ENCODE measurements at places on chromosomes 5 and 9.

- DNase-seq, result no peak
Observed at GRCh38 chr9:137592767-137593166, 2.5 kb upstream of the ZMYND19 start.

DNA sequence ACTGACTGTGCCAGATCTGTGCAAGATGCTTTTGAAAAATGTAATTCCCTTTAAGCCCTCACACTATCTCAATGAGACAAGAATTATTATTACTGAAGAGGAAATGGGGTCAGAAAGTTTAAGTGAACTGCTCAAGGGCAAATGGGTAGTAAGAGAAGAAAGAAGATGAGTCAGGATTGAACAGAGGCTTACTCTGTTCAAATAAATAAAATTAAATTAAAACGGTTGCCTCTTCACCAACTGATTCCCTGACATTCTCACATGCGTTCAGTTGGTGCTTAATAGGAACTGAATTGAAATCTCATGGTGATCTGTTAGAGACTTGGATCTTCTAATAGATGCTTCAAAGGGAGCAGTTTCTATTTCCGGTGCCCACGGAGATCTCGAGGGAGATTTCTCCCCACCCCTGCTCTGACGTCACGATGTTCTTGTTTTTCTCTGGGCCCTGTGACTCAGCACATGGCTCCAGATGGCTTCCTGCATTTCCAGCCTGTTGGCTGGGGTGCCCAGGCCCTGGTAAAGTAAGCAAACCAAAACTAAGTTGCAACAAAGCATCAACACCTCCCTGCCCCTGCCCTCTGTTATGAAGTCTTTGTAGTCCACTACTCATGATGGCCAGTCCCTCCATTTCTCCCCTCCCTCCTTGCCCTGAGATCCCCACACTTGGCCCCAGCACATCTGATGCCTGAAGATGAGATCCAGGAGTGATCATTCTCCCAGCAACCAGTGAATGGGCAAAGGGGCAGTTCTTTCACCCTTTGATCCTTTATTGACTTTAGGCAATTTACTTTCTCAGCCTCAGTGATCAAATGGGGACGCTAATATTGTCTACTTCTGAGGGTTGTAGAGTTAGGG, 106.1 kb upstream of the CPEB4 start:
- DNase-seq, result peak; percentile 68

- DNase-seq, result no peak
Observed at GRCh38 chr5:179261301-179262125, 83.7 kb downstream of the ADAMTS2 start.

GRCh38 chr9:36064448-36065037, 27.8 kb downstream of the RECK start:
- no peak for DNase-seq

DNA sequence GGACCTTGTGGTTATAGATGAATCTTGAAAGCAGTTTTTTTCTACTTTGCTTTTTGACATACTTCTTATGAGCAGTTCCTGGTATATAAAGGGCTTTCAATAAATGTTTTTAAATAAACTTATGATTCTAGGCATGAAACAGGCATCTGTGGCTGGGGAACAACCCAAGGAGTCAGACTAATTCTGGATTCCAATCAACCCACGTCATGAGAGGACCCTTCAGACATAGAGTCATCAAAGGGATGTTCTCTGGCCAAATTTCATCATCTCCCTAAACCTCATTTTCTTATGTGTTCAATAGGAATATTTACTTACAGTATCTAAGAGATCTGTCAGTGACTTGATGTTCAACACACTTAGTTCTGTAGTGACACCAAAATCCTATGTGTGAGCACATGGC, 243.8 kb upstream of the ZNF462 start:
- peak; percentile 8 for DNase-seq

DNA sequence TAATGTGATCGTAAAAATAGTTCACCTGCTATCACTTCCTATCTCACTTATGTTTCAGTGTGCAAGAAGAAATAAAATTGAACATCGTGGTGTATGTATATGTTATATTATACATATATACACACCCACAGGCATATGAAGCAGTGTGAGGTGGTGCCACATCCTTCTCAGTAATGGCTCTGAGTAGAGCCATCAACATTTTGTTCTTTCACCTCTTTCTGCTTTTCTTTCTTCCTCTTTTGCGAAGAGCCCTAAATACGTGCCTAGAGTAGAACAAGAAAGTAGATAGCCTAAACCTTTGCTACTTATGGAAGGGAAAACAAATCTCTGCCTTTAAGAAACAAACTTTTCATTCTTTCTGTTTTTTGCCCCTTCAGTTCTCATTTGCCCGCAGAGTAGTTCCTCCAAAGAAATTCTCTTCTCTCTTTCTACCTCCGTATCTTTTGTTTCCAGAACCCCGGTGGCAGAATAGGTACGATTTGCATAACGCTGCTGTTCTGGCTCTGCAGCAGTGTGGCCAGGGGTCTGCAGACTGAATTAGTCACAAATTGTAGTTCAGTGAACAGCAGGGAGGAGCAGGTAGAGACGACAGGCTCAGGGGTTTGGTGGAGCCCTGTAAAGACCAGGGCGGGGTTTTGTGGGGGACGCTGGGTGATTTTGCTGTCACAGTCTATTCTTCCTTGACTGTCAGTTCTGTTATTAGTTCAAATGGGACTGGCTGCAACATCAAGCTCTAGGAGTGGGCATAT, 40.5 kb upstream of the PJA2 start:
- no peak for DNase-seq

- DNase-seq, result no peak
Observed at GRCh38 chr5:51996356-51996861, 613.2 kb downstream of the ISL1 start.

- DNase-seq, result no peak
Observed at GRCh38 chr5:136375920-136376319, 10.6 kb upstream of the TRPC7 start.

DNA sequence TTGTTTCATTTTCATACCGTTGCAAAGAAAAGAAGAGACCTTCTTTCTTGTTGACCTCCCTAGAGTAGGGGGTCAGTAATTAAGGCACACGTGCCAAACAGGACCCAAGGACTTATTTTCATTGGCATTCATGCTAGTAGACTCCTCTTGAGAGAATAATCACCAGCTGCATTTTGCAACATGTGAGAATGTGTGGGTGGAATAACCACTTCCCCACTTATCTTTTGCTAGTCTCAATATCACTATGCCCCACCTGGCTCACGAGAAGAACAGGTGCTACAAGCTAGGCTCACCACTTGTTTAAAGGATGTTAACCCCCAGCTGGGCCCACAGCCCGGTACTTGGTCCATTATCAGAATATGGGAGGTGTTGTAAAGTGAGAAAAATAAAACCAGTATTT, 460.7 kb upstream of the MEF2C start:
- DNase-seq, result no peak

DNA sequence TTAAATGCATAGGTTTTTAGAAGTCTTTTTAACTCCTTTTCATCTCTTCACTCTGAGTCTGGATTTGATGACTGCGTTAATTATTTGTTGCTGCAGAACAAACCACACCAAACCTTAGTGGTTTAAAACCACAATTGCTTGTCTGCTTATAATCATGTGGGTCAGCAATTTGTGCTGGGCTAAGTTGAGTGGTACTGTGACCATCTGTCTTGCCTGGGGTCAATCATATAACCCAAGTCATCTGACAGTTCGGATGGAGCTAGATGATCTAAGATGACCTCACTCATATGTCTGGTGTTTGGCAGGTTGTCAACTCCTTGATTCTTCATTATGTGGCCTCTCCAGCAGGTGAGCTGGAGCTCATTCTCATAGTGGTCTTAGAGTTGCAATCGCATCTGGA, 219.1 kb upstream of the ELAVL2 start:
- no peak for DNase-seq

- DNase-seq, result peak; percentile 96
Observed at GRCh38 chr5:132674671-132675506, 1.1 kb downstream of the IL4 start.

DNA sequence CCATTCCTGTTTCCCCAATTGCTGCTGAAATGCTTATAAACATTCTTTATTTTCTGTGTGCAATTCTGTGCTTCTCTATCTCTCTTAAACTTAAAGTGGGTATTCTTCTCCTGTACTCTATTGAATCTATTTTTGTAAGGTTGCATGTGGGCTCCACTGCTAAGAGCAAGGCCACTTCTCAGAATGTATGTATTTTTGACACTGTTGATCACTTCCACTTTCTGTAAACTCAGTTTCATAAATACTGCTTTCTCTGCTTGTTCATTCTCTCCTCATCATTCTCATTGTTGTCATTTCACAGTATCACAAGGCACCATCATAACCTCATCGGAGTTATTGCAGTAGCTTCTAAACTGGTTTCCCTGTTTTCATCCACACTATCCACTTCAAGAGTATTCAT, 483.0 kb upstream of the CDH18 start:
- DNase-seq, result no peak

- DNase-seq, result no peak
Observed at GRCh38 chr9:115164511-115164974, 46.6 kb upstream of the TNC start.

DNA sequence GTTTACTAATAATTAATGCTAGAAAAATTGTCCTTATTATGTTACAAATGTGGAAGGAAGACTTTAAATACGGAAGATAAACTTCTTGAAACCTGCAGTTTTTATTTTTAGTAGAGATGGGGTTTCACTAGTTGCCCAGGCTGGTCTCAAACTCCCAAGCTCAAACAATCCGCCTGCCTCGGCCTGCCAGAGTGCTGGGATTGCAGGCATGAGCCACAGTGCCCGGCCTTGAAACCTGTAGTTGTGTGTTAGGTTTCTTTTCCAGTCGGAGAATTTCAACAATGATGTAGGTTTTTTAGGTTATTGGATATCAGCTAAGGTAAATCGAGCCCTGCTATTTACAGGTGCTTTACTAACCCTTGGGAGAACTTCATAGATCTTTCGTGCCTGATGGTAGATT, 30.8 kb downstream of the CTNNA1 start:
- no peak for DNase-seq

Measured in non-pigmented ciliary epithelial cell (primary cell).